ENCODE measurements at places on chromosomes 2 and 18.

- no peak for DNase-seq
Measured at GRCh38 chr2:8611700-8612099, 70.2 kb upstream of the ID2 start.

DNA sequence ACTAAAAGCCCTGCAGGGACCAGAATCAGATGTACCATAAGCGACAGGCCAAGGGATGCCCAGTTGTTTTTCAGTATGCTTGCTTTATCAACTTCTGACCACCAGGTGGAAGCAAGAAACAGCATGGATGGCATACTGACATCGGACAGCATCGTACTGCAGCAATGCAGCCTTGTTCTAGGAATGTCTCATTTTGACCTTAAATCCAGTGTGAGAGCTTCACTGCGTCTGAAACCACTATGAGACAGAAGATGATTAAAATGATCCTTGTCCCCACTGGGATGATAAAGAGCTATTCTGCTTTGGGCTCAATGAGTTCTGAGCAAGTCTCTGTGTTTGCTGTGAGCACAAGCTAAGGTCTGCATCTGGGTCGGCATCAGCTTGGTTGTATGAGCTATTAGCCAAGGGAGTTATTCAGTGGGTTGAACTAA, 54.3 kb downstream of the CDK15 start:
- peak; percentile 87 for DNase-seq

- DNase-seq = no peak
Measured at GRCh38 chr2:119015845-119016244, 73.9 kb downstream of the MARCO start.

- no peak for DNase-seq
Measured at GRCh38 chr18:61950371-61950770, 57.6 kb upstream of the RNF152 start.

DNA sequence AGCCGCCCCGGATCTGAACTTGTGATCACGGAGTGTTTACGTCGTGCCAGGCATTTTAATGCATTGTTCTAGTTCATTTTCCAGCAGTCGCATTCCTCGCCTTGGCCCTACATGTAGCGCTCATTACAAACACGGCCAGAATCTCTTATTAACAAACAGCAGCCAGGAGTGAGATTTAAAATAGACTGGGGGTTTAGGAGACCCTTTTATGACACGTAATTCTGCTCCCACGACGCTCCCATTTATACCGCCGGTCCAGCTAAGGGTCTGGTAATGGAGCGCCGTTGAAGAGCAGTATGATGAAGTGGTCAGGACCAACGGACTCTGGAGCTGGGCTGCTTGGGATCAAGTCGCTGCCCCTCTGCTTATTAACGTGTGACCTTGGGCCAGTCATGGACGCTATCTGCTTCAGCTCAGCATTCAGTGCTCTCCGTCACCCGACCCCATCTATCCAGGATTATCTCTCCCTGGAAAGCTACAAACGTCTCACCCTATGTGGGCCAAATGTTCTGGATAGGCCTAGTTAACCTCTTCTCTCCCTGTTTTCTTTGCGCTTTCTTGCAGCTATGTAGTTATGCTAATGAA, 745 bp downstream of the MSH2 start:
- DNase-seq = peak; percentile 11

- DNase-seq = no peak
Measured at GRCh38 chr2:181949047-181949446, 36.6 kb upstream of the PPP1R1C start.

DNA sequence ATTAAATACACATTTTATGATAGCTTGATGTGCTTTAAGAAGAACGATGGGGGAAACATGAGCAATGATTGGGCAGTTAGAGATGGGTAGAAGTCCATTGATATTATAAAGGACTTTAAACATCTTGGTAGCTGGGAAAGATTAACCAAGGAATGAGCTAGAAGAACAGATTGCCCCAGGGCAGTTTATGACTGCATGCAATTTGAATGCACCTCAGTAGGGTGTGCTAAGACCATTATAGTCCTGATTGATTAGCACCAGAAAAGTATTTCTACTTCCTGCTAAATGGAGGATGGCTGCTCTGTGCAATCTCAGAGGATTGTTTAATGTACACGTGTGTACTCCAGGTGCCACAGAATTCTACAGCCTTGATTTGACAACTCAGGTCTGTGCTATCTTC, 641.9 kb downstream of the CNTNAP5 start:
- DNase-seq = no peak

GRCh38 chr18:78699499-78699898, 280.1 kb upstream of the SALL3 start:
- DNase-seq = no peak

DNA sequence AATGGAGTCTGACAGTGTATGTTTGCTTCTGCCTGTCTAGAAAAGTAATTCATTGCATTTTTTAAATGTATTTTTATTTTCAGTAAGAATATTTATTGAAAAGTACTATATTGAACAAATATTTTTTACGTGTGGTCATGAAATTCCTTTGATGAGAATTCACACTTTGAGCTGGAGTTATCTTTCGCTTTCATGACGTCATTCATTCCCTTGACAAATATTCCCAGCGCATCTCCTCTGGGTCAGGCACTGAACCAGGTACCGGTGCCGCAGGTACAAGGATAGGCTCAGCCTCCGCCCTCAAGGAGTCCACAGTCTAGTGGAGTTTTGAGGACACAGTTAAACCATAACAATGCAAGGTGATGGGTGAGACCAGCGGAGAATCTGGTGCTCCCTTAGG, 60.2 kb downstream of the GNAL start:
- no peak for DNase-seq

Measured in NCI-H1694 treated with DMSO at 0.1 percent for 48 hours (cell line).